ENCODE measurements at places on chromosomes 1 and 21. TPM values are rescaled to one million over a fixed set of nuclear protein-coding genes. Genes with fewer than 3 reads are reported as not detected.

The NID1 gene
- total RNA-seq = 46.6 TPM

The RNU1-2 gene
- 6,803 TPM for total RNA-seq

The PLEKHO1 gene
- 41.6 TPM for total RNA-seq

The ST3GAL3 gene
- total RNA-seq = 23.6 TPM

The PGBD5 gene
- 2.3 TPM for total RNA-seq

The ETS2 gene
- total RNA-seq = 160 TPM

The HCRTR1 gene
- not detected for total RNA-seq

The KDM5B gene
- total RNA-seq = 48.9 TPM

The LRRC53 gene
- total RNA-seq = not detected

The COA6 gene
- total RNA-seq = 29.7 TPM

The TRIM67 gene
- not detected for total RNA-seq

The CALML6 gene
- total RNA-seq = not detected

The A3GALT2 gene
- total RNA-seq = not detected

The ZFYVE9 gene
- 18.7 TPM for total RNA-seq

The OR10Z1 gene
- total RNA-seq = not detected

The MAEL gene
- total RNA-seq = not detected

The FCRLA gene
- total RNA-seq = 0.32 TPM

The CFAP45 gene
- 10.2 TPM for total RNA-seq

All from lower lobe of right lung (tissue), 2 donors.